ENCODE measurements at places on chromosomes 6 and 20.

- DNase-seq, result no peak
These were observed 183.4 kb downstream of the ADGRG6 start for GRCh38 chr6:142485256-142485655.

DNA sequence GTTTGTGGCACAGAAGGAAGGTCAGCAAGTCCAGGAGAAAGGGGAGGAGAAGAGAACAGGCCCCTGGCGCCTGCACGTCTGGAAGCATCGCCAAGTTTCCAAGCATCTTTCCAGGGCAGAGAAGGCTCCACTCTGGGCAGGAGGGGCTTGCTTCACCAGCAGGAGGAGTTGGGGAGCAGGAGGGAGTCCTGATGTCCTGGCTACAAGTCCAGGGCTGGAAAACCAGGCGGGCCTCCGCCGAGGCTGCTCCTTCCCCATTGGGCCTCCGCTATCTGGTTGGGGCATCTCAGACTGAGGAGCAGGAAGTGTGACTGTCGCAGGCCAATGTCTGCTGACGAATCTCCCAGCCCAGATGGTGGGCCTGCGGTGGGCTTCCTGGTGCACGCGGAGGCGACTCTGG is 421.9 kb downstream of the PREX1 start:
- no peak for DNase-seq

DNA sequence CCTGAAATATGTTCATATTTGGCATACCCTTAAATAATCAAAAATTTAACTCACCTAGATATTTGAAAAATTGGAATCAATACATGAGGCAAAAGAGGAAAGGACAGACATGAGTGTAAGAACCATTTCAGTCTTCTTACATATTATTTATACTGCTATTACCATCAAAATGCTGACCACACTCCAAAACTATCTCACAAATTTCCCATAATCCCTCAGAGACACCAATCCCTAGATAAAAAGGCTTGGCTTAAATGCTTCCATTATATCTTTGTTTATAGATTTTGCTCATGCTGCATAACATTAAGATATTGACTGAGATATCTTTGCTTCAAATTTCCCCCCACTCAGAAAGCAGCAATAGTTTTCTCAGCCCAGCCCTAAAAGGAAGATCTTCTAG is 11.7 kb upstream of the NT5DC1 start:
- DNase-seq, result no peak

- DNase-seq, result no peak
These were observed 4.2 kb downstream of the NOP56 start for GRCh38 chr20:2656471-2657117.

DNA sequence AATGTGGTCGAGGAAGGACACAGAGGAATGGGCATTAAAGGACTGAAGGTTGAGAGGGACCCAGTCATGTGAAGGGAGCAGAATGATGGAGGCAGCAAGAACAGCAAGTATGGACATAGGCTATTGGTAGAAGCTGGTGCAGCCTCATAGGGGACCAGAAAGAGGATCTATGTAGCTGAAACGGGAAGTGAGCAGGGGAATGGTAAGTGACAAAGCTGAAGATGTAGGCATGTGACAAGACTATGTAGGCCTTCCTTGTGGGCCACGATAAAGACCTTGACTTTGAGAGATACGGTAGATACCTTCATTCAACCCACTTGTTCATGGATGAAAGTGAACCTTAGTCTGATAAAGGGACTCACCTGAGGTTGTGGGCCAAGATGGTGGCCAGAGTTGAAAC is 3.5 kb downstream of the CTNNBL1 start:
- no peak for DNase-seq

- no peak for DNase-seq
These were observed at the start of gene FOXQ1 for GRCh38 chr6:1311400-1312202. FOXQ1 (plus strand) TSS chr6:1312098; CDS start chr6:1312705, 607 bp downstream.

DNA sequence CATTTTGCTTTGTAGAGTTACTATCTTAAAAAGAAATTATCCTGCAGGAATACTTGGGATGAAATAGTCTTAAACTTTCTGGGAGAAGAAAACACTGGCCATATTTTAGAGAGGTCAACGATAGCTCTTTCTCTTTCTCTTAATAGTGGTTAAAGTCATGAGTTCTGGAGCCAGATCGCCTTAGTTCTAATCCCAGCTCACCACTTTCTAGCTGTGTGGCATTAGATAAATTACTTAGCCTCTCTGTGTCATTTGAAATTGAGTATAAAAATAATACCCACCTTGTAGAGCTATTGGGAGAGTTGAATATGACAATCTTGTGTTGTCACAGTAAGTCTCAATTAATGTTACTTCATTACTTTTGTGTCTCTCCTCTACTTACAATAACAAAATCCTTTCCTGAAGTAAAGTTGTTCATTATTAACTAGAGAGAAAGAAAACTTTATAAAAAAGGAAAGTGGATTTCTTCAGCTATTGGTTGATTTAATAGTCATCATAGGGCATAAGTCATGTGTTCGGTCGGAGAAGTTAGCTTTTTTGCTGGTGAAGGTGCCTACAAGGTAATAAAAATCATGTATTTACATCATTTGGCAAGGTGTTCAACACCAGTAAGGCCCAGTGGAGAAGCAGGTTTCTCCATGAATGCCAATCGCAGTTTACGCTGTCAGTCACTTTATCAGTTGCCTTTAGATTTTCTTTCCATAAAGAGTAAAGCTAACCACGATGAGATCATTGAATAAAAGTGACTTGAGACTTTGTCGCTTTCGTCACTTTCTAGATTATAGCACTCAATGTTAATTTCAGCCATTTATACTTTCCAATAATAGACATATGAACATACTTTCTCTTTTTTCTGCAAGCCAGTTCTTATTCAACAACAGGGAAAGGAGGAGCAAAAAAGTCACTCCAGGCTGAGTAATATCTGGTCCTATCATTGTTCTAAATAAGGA is 2.0 kb downstream of the NEDD9 start:
- no peak for DNase-seq

Measured in C1 segment of cervical spinal cord (tissue), 14 donors.